ENCODE measurements at places on chromosomes 16 and 17. TPM values are rescaled to one million over a fixed set of nuclear protein-coding genes. Genes with fewer than 3 reads are reported as not detected.

DNA sequence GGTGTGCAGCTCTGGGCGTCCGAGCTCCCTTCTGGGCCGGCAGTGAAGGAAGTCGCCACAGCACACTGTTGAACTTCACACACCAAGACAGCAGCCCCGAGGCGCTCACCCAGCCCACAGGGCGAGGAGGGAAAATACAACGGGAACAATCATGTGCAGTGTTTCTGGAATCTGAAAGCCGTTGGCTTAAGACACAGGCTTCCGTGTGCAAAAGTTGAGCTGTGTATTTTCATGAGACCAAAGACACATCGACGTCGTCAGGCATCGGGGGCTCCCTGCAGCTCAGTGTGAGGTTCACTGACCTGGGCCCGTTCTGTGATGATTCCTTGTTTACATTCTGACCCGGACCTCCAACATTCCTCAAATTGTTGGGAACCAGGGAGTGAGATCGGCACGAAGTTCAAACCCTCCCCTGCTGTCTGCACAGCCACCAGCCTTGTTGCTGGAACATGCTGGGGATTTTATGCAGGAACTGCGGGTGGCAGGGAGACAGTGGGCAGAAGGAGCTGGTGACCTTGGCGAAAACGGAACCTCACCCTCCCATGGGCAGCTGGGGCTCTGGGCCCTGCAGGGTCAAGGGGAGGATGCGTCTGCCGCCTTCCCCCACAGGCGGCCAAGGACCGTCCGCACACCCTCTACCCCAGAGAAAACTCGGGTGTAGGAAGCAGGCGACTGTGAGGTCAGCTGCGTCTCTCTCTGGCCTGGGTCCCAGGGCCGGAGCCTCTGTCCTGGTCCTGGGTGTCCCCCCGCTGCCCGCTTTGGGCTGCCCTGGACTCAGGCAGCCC lies 72.2 kb downstream of the METRNL start:
- peak; percentile 27 for DNase-seq

GRCh38 chr16:67641779-67642708 lies 2.9 kb upstream of the CARMIL2 start:
- peak; percentile 40 for DNase-seq

DNA sequence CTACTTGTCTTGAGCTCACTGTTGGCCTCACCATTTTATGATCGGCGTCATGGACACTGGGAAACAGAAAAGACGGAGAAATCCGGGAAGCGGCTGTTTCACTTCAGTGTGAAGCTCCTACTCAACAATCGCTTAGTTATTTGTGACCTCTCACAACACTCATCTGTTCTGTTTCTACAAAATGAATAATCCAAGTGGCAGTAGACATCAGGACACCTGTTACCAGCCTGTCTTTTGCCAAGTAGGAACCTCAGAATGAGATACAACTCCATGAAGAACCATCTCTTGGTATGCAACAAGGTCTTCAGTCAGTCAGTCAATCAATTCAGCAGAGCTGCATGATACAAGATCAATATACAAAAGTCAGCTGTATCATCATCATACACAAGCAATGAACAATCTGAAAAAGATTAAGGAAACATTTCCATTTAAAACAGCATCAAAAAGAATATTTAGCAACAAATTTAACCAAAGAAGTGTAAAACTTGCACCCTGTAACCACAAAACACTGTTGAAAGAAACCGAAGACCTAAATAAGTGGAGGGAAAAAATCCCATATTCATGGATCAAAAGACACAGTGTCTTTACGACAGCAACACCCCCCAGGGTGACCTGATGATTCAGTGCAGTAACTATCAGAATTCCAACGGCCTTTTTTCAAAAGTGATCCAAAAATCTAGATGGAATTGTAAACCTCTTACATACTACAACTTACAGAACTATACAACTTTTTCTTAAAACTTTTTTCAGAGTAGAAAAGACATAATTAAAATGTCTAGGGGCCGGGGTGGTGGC lies 63.4 kb downstream of the ANKRD11 start:
- DNase-seq = no peak

RAMP2 gene
- 0.26 TPM for total RNA-seq

Data from fibroblast of lung (primary cell).